ENCODE measurements at places on chromosomes 11 and 22.

DNA sequence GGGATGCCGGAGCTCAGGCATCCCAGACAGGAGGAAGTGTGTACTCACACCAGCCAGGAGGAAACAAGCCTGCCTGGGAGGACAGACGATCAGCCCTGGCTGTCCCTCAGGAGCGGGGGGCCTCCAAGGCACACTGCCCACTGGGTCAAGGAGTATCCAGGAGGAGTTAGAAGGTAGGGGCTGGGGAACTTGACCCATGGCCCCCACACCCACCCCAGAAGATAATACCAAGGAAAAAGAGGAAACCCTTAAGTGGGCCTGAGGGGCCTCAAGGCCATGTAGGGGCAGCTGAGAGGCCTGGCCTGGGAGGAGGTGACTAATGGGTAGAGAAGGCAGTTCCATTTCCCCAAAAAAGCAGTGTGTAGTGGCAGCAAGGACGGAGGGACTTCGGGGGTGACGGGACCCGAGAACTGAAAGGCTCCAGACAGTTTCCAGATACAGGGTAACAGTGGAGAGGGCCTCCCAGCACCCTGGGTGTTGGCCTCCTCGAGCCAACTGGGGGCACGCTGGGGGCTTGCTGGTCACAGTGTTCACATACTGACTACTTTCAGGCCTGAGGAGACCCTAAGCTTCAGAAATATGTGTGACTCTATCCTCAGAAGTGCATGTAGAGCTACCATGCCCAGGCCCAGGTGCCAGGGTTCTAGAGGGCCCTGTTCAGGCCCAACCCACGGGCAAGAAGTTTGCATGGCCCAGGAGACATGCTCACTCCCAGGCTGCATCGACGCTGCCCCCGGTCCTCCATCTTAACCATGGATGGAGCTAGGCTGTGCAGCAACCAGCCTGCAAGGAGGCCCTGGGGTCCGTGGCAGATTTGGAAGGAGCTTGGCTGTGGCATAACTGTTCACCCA lies 75.7 kb upstream of the PITPNB start:
- DNase-seq, result no peak

- DNase-seq, result no peak
These were observed 102.9 kb downstream of the MTNR1B start for GRCh38 chr11:93072229-93072914.

- no peak for DNase-seq
These were observed 40.9 kb downstream of the DGCR2 start for GRCh38 chr22:19081351-19081750.

GRCh38 chr22:50527921-50528681 lies 1.7 kb downstream of the TYMP start:
- no peak for DNase-seq

- DNase-seq, result no peak
These were observed 25.9 kb upstream of the HTATIP2 start for GRCh38 chr11:20337526-20338154.

GRCh38 chr22:46049726-46050450 lies 72.9 kb upstream of the WNT7B start:
- no peak for DNase-seq

DNA sequence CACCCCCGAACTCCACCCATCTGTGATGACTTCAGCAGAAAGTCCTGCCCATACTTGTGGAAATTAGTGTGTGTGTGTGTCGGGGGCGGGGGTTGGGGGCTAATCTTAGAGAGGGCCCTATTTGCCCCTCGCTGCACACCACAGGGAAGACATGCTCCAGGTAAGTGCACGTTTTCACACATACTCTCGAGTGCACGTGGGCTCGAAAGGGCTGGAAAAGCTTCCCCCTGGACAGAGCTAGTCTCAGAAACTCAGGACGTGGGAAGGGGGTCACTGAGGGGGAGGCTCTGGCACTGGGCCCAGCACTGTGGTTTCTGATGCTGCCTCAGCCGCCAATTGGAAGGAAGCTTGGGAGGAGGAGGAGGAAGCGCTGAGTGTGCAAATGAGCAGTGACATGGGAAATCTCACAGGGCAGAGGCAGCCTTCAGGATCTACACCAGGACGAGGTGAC lies 40.7 kb upstream of the CD82 start:
- no peak for DNase-seq

DNA sequence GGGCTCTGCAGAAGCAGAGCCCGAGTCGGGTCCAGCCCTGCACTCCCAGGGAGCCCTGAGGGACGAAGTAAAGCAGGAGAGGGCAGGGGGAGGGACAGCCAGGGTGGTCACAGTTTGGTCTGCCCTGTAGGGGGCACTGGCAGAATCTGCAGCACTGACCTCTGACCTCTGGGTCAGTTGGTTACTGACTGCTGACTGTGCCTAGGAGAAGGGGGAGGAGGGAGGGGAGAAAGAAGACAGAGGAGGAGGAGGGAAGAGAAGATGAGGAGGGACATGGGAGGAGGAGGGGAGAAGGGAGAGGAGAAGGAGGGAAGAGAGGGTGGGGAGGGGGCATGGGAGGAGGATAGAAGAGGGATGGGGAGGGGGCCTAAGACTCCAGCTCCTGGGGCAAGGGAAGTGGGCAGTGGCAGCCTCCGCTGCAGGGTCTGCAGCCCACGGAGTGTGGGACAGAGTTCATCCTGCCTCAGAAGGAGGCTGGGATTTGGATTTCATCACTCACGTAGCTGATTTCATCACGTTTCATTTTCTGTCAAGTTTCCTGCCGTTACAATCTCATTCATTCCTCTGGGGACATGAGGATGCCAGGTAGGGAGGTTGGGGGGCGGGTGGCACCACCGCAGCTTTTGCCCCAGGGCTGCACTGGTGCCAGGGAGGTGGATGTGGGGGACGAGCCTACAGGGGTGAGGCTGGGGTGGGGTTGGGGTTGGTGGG lies 55.2 kb downstream of the FLRT1 start:
- no peak for DNase-seq

DNA sequence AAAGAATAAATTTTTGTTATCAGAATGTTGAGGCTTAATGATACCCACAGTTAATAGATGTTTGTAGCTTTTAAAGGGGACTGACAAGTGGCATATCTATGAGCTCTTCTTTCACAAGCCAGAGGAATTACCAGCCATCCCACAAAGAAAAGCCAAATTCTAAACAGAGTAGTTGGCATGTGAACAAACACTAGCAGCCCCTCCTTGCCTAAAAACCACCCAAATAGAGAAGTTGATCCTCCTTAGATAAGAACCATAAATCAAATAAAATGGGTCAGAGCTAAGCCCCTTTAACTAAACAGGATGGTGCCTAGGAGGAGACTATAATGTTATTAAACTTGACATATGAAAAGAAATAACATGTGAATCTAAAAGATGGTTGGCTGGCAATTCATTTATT lies 11.4 kb downstream of the LPXN start:
- DNase-seq, result no peak

GRCh38 chr11:63622323-63622722 lies 8.1 kb upstream of the PLAAT3 start:
- DNase-seq, result no peak

DNA sequence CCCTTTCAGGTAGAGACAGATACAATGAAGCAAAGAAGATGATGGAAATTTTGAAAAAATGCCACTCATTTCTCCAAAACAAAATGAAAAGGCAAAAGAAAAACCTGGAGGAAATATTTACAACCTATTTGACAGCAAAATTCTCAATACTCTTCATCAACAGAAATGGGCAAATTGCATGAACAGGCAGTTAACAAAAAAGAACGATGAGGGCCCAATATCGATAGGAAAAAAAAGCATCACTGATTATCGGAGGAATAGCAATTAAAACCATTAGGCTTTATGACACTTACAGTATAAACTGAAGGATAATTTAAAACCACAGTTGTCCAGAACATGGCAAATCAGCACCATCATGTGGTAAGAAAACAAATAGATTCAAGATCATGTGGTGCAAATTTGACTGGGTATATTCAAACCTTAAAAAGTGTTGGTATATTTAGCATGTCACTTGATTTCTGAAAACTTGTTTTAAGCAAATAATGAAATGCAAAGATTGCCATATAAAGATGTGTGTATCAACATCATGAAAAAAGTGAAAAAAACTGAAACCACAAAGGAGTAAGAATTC lies 222.9 kb downstream of the BRD1 start:
- DNase-seq, result no peak

DNA sequence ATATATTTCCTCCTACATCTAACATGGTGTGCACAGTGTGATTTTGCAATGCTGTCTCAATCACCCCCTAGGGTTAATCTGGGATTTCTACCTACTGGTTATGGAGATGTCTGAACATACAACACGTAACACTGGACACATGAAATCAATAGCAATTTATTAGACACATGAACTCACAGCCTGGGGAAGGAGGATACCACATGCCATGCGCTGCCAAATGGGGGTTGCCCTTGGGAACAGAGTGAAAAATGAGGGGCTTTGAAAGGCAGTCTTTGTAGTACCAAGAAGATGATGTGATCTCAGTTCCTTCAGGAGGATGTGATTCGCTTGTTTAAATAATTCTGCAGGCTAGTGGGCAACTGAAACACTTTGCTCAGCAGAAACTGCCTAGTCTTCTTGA lies 253.6 kb upstream of the LRRC4C start:
- no peak for DNase-seq

Data from AG09319 (cell line).